ENCODE measurements at places on chromosomes 1 and 21.

GRCh38 chr1:23748016-23748415 lies 4.7 kb downstream of the ELOA start:
- no peak for DNase-seq

DNA sequence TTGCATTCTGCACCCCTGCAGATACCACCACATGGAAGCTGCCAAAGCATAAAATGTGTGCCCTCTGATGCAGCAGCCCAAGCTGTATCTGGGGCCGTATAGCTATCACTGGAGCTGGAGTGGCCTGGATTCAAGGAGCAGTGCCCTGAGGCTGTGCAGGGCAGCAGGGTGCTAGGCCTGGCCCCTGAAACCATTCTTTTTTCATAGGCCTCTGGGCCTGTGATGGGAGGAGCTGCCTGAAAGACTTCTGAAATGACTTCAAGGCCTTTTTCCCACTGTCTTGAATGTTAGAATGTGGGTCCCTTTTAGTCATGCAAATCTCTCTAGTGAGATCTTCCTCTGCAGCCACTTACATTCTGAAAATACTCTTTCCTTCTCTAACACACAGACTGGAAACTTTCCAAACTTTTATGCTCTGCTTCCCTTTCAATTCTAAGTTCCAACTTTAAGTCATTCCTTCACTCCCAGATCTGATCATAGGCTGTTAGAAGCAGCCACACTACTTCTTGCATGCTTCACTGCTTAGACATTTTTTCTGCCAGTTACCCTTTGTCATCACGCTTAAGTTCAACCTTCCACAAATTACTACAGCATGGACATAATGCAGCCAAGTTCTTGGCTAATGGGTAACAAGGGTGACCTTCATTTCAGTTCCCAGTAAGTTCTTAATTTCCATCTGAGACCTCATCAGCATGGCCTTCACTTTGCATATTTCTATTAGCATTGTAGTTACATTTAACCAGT lies 42.4 kb downstream of the DRAM2 start:
- no peak for DNase-seq

DNA sequence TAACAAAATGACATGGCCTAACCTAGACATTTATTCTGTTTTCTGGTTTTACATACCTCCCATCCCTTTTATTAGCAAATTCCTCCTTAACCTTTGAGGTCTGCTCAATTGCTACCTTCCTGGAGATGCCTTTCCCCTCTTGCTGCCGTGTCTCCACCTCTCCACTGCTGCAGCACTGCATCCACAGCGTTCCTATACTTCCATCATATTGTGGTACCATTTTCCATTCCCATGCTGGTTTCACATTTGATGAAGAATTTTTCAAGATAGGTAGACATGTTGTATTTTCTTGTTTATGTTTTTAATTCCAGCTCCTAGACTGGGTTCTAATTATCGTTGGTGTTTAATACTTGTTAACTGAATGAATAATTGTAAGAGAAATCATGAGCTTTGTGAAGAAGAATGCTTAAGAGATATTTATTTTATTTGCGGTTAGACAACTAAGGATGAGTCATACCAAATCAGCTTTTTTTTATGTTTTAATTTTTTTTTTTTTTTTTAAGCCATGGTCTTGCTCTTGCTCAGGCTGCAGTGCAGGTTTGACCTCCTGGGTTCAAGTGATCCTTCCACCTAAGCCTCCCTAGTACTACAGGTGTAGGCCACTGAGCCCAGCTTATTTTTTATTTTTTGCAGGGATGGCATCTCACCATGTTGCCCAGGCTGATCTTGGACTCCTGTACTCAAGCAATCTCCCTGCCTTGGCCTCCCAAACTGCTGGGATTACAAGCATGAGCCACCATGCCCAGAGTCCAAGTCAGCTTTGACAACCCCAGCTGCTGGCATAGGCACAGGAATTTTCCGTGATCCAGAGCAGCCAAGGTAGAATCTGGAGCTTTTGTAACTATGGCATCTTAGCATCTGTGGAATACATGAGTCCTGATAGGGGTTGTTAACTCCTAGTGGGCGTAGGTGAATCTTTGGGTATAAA lies 44.0 kb downstream of the ATP6V1G3 start:
- DNase-seq, result no peak

DNA sequence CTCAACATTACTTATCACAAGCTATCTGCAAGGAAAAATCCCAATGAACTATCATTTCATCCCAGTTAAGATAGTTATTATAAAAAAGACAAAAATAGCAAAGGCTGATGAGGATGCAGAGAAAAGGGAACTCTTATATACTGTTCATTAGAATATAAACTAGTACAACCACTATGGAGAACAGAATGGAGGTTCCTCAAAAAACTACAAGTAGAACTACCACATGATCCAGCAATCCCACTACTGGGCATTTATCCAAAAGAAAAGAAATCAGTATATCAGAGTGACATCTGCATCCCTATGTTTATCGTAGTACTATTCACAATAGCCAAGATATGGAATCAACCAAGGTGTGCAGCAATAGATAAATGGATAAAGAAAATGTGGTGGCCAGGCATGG lies 4.9 kb upstream of the C1orf185 start:
- DNase-seq, result no peak

DNA sequence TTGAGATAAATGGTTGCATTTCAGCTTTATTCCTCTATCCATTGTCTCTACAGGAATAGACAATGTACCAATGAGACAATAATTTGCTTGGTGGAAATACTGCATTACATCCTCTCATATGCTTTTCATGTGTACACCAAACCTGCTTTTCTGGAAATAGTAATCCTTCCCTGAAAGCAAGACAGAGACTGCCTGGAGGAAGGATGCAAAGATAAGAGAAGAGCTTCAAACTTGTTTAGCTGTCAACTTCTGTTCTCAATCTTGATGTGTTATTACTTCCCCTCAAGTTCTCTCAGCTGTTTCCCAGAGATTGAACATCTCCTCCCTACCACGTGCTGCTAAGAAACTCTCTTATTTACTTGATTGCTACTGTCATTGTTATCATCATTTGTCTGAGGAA lies 1125.4 kb upstream of the TMPRSS15 start:
- DNase-seq, result no peak

GRCh38 chr1:109543283-109543987 lies 3.8 kb downstream of the GPR61 start:
- no peak for DNase-seq

DNA sequence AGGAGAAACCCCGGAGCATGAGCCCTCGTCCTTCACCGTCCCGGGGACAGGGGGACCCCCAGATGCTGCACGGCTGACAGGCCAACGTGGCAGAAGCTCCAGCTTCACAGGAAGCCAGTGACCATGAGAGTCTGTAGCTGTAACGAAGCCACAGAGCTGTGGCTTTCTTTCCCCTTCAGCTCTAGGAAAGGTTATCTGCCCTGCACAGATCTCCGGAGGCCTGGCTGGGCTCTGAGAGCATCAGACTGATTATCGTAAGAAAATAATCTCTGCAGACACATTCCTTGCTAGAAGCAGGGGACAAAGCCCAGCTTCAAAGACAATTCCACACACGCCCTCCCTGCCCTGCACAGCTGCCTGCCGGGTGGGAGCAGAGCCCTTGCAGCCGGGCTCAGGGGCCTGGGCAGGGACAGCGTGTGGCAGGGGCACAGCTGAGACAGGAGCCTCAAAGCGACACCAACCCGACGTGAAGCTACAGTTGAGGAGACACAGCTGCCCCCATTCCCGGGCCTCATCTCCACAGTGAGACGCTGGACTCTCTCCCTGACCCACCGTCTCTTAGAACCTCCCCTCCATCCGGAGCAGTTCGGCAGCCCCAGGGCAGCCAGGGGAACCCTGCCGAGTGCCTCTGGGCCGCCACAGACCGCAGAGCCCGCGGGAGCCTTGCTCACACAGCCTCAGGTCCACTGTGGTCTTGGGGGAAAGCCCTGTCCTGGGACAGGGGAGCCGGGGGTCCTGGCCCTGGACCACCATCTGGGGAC lies 30.6 kb downstream of the POFUT2 start:
- DNase-seq, result peak; percentile 24

GRCh38 chr21:18985584-18985983 lies 582.0 kb upstream of the TMPRSS15 start:
- no peak for DNase-seq

GRCh38 chr1:203286161-203286984 lies 18.9 kb upstream of the BTG2 start:
- DNase-seq, result peak; percentile 43

GRCh38 chr21:46145840-46146691 lies 9.3 kb downstream of the FTCD start:
- DNase-seq, result peak; percentile 22

DNA sequence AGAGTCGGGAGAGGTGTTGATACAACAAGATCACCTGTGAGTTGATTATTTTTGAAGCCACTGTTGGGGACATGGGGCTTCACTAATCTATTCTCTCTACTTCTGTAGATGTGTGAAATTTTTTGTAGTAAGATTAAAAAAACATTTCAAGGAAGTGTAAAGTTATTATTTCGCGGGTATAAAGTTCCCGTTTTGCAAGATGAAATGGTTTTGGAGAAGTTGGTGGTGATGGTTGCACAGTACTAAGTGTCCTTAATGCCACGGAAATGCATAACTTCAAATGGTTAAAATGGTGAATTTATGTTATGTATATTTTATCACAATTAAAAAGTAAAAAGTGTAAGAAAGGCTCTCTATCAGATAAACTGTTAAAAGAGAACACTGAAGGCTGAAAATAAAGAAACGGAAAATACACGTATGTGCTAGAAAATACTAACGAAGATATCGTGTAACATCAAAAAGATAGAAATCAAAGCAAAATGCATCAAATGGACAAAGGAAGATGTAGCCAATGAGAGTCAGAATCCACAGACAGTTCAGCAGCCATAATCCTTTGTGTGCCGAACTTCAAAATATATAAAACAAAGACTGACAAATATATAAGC lies 2.9 kb upstream of the ITGB2 start:
- DNase-seq, result no peak

DNA sequence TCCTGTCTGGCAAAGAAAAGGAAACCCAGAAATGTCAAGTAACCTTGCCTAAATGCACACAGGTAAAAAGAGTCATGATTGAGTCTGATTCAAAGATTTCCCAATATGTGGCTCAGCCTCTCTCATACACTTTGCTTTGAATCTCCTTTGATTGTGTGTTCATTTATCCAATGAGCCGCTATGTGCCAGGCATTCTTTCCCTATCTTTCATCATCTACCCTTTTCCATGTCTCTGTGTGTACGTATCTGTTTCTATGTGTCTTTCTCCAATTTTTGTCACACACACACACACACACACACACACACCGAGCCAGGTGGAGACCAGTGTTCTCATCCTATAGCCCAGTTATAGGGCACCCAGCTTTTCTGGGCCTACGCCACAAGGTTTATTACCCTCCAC lies 35.7 kb upstream of the BCL9 start:
- no peak for DNase-seq

DNA sequence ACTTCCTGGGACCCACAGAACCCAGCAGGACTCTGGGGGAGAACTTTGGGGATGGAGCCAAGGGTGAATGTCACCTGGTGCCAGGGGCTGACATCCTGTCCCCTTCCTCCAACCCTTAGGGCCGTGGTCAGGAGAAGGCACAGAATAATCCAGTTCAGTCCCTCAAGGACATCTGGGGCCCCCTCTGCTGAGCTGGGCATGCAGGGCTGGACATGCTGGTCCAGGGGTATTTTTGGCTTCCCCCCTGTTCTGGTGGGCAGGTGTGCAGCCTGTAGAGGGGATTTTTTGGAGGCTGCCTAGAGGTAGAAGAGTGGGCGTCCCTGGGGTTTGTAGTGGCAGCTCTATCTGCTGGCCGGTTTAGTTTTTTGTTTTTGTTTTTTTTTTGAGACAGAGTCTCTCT lies 3.4 kb upstream of the CROCC start:
- no peak for DNase-seq

- peak; percentile 28 for DNase-seq
These were observed 788 bp upstream of the EDEM3 start for GRCh38 chr1:184755226-184756065.

- no peak for DNase-seq
These were observed 2.2 kb upstream of the TOR1AIP2 start for GRCh38 chr1:179879797-179880196.

DNA sequence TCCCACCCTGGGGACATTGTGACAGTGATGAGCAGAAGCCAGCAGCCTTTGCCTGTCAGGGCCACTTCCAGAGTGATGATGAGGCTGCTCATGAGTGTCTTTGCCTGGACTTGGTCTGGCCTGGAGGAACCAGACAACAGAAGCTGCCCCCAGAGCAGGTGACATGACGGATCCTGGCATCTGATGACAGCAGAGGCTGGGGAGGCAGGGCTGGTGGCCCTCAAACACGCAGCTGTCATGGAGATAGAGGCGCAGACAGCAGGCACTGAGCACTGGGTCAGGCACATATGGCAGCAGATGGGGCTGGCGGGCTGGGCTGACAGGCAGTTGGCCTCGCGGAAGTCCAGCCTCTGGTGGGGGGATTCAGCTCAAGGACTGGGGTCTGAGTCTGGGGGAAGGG lies 66.4 kb upstream of the STUM start:
- DNase-seq, result peak; percentile 50

- DNase-seq, result no peak
These were observed 283.6 kb downstream of the AJAP1 start for GRCh38 chr1:4937876-4938534.
